ENCODE measurements at places on chromosomes 4 and X. TPM values are rescaled to one million over a fixed set of nuclear protein-coding genes. Genes with fewer than 3 reads are reported as not detected.

Gene OTUD6A
- total RNA-seq = not detected

Gene GAGE12F
- not detected for total RNA-seq

Gene DUSP9
- total RNA-seq = 2.7 TPM

Gene SPOCK3
- total RNA-seq = 5.1 TPM

Gene ADRA2C
- total RNA-seq = 18.4 TPM

Gene FGFBP1
- not detected for total RNA-seq

Gene HELT
- not detected for total RNA-seq

Gene MAML3
- 23.4 TPM for total RNA-seq

Gene ODAPH
- total RNA-seq = not detected

DNA sequence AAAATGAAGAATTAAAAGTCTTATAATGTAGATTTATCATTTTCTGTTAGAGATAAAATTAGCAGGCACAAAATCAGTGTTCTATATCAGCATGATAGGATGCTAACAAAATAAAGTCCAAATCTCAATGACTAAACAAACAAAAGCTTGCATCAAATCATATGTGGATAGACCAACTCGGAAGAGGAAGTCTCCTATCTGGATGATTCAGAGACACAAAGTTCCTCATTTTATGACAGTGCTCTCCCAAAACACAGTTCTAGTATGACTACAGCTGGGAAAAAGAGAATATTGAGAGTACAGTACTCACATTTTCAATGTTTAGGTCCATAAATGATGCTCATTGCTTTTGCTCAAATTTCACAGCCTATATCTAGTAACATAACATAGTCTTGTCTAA lies 376.1 kb upstream of the CTSO start:
- no peak for DNase-seq

- no peak for DNase-seq
Measured at GRCh38 chr4:82744284-82744968, 54.2 kb downstream of the SCD5 start.

- no peak for DNase-seq
Measured at GRCh38 chr4:142917678-142918077, 71.6 kb upstream of the INPP4B start.

- DNase-seq = no peak
Measured at GRCh38 chr4:102735582-102735981, 25.2 kb downstream of the MANBA start.

DNA sequence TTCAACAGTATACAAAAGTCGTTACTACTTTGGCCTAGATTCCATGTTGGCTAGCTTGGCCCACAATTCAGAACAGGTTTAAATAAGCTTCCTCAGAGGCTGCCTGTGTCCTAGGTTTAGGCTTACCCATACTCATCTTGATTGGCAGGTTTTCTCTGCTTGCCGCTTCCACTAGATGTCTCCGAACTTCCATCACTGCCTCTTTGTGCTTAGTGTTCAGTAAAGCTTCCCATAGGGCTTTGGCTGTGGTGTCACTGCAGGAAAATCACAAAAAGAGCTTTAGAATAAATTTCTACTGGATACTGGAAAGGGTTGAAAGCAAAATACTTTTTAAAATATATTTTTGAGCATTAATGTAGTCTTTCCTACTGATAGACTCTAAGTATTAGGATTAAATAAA lies 52.4 kb downstream of the SCFD2 start:
- no peak for DNase-seq

GRCh38 chr4:89427782-89428181 lies 120.2 kb upstream of the GPRIN3 start:
- no peak for DNase-seq

DNA sequence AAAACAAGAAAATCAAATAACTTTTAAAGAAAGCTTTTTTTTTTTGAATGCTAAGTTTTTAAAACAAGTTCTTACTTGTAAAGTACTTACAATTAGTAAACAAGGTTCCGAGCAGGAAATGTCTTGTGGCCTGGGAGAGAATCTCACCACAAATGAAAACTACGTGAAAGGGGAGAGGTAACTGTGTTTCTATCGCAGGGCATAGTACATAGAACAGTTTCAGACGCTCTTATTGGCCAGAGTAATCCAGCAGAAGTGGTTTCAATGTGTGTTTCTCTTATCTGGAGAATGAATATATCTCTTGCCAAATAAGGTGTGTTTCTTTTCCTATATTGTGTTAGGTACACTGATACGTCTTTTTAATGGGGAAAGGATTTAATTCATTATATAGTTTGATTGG lies at the start of gene PLAC8:
TSS of gene PLAC8 (minus strand) at position 154 of the 400 bp plus-strand sequence. CDS start 6,808 bp downstream, outside the sequence.
- DNase-seq = no peak

DNA sequence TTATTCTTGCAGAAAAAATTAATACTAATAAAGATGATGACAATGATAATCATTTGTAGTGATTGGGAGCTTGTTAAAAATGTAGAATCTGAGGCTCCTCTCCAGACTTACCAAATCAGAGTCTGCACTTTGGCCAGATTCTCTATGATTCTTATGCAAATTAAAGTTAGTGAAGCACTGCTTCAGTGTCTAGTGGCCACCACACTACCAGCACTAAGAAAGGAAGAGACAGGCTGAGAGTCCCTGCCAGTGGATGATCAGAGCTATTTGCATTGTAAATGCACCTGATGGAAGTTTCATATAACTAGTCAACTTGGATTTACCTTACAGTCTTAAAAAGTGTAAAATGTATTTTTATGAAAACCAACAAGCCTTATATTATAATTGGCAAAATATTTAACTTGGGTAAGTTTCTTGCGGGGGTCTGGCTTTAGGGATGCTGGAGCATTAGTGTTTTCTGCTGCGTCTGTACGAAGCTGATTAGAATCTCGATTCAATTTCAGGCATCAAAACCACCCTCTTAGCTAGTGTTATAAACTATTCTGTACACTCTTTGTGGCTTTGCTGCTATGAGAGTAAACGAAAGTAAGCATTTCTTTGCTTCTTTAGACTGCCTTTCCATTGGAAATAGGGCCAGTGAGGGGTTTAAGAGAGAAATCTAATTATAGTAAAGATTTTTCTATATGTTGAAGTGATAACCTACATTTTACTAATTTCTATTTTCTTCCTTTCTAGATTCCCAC lies 114.1 kb downstream of the TLL1 start:
- DNase-seq = no peak

GRCh38 chr4:78737035-78737434 lies 39.1 kb upstream of the BMP2K start:
- DNase-seq = no peak

GRCh38 chrX:13717700-13718472 lies 16.5 kb downstream of the TRAPPC2 start:
- DNase-seq = no peak

DNA sequence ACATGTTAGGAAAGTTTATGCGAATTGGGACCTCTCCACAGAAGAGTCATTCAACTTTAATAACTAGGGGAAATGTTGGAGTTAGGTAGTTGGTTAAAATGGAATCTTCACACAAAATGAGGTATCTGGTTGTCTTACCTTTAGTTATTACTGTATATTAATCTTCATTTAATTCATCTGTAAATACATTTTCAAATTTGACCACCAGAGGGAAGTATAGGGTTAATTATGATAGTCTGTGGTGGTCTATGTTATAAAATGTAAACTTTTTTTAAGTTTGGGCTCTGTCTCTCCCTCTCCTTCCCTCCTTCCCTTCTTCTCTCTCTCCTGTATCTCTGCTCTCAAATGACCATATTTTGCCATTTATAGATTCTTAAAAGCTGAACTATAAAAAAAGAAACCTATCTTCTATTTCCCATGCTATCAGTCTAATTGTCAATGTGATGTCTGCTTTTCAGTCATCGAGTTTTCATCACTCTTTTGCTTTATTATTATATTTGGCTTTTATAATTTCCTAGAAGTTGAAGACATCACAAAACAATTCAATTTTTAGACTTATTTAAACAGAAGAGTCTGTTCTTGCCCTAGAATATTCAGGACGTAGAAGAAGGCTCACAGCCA lies 49.8 kb downstream of the TMEM144 start:
- DNase-seq = no peak

GRCh38 chrX:130539721-130540321 lies 138.0 kb downstream of the RBMX2 start:
- no peak for DNase-seq

DNA sequence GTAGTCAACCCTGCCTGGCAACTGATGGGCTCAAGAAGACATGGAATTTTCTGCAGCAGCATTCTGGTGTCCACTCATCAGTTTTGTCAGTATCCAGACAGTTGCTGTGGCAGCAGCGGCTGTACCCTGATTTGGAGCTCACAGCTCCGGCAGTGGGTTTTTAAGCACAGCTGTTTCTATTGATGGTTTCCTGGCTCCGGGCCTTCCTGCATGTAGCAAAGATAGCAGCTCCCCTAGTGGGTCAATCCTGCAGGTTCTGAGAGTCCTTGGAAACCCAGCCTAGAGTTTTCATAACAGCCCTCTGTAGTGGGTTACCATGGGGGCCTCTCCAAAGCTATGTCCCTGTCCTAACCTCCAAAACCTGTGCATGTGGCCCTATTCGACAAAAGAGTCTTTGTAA lies 84.0 kb upstream of the ATP6AP2 start:
- no peak for DNase-seq

DNA sequence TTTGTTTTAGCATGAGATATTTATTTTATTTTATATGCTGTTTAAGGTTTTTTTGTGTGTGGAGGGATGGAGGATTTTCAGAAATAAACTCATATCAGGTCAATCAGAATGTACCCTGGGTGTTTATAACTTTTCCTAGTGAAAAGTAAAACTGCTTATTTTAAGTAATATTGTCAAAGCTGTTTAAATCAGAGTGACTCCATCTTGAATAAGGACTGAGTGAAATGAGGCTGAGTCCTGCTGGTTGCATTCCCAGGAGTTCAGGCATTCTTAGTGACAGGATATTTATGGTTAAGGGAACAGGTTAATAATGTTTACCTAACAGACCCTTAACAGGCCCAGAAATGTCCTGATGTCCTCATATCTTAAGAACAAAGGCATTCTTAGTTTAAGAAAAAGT lies 1160.9 kb upstream of the PCDH7 start:
- DNase-seq = no peak

GRCh38 chr4:158762553-158762952 lies 6.3 kb upstream of the FNIP2 start:
- DNase-seq = no peak

- no peak for DNase-seq
Measured at GRCh38 chr4:111639120-111639690, 506.0 kb upstream of the FAM241A start.
